ENCODE measurements at places on chromosomes 13 and 19.

DNA sequence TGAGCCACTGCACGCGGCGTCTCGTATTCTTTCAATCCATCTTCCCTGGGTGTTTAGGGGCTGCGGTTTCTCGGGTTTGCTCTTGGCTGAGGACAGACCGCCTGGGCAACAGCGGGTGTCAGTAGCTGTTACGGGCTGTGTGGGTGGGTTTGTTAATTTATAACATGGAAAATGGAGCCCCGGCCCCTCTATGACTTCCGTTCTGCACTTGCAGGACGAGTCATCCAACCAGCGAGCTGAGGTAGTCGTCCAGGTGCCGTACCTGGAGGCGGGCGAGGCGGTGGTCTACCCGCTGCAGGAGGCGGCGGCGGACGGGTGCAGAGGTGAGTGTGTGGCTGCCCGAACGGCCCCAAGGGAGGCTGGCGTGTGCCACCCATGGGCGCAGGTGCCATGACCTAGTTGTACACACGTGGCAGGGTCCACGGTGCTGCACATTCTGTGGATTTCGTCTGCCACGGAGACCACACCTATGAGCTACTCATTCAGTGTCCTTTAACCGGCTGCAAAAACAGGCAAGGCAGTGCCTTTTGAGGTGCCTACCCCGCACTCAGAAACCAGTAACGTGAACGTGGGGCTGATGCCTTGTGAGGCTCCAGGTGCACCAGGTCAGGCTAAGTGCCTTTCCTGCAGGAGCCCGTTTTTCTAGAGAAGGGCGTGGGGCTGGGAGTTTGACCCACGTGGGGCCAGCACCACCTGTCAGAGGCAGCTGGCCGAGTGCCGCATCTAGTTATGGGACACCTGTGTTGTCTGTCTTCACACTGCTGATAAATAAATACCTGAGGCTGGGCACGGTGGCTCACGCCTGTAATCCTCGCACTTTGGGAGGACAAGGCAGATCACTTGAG lies 10.9 kb downstream of the POLR2E start:
- DNase-seq: no peak

- no peak for DNase-seq
Measured at GRCh38 chr19:44848812-44849447, 2.8 kb downstream of the NECTIN2 start.

GRCh38 chr13:22690756-22691155 lies 490.0 kb upstream of the SGCG start:
- DNase-seq: no peak

DNA sequence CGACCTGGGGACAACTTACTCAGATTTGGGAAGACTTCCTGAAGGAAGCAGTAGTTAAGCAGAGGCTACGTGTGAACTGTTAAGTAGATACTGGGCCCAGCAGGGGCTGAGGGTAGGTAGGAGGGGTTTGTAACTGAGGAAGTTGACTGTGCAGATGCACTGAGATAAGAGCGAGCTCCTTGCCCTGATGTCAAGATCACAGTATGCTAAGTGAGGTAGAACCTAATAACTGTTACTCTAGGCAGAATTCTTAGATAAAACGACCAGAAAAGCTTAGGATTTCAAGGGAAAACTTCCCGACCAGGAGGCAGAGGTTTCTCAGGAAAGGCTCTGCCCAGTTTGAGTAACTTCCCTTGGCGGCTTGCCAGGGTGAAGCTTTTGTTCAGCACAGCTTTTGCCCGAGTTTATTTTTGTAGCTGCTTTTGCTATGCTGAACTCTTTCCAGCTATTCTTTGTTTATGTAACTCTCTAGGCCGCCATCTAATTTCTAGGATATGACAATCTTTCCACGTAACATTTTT lies 632.1 kb downstream of the DIAPH3 start:
- DNase-seq: peak; percentile 13

DNA sequence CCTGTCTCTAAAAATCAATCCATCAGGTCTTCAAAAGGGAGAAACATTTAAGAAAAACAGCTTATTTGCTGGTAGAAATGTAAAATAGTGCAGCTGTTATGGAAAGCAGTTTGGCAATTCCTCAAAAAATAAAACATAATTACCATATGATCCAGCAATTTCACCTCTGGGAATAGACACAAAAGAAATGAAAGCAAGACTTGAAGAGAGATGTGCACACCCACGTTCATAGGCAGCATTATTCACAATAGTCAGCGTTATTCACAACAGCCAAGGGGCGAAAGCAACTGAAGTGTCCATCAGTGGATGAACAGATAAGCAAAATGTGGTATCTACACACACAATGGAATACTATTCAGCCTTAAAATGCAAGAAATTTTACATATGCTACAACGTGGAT lies 45.1 kb upstream of the DOCK9 start:
- DNase-seq: no peak

GRCh38 chr19:43469160-43469480 lies 3.7 kb upstream of the LYPD3 start:
- DNase-seq: peak; percentile 60

GRCh38 chr13:75935805-75936204 lies 299.7 kb downstream of the LMO7 start:
- DNase-seq: no peak

DNA sequence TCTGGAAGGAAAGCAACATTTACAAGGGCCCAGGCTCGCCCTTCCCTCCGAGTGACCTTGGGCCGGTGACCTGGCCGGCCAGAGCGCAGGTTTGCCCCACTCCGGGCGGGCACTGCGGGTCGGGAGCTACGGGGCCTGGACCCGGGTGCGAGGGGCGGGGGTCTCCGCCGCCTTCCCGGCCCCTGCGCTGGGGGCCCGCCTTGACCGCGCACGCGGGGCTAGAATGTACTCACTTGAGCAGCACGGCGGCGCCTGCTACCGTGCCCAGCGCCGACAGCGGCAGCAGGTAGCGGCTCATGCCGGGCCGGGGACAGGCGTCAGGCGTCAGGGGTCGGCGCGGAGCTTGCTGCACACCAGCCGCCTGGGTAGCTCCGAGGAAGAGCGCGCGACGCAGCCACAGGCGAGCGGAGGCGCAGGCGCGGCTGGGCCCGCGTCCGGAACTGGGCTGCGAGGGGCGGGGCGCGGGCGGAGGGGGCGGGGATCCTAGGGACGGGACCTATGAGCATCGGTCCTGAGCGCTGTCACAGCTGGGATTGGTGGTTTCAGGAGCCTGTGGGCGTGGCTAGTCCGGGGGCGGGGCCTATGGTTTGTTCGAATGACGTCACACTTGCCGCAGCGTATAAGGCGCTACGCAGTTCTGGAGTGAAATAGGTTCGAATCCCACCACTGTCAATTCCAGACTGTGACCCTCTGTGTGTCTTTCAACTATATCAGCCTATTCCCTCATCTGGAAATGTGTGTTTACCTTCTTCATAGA lies at the start of gene RDH13:
RDH13 (minus strand) TSS at position 414 of the 757 bp plus-strand sequence; CDS start at position 298, 116 bp downstream.
- peak; percentile 97 for DNase-seq

- DNase-seq: no peak
Measured at GRCh38 chr13:100517135-100517534, 71.5 kb downstream of the GGACT start.

DNA sequence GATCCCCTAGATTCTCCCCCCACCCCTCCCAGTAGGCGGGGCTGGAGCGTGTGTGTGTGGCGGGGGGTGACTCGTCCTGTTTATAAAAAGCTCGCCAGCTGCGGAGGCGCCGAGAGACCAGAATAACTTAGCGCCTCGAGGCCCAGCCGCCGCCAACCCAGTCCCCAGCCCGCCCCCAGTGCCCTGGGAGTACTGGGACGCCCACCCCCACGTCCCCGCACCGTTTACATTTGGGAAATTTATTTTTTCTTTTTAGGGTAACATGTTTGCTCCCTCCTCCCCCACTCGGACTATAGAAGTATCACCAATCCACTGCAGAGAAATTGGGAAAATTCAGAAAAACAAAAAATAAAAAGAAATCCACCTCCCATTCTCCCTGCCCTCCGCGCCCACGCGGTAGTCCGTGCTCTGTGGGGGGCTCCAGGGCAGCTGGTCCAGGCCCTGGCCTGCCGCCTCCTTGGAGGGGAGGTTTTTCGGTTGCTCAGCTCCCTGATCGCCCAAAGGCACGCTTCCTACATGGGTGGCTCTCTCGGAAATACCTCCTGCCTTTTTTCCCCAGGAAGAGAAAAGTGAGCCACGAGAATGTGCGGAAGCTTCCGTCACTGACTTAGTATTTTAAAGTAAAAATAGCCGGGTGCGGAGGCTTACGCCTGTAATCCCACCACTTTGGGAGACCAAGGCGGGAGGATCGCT lies 1.5 kb upstream of the RAB3A start:
- peak; percentile 36 for DNase-seq

DNA sequence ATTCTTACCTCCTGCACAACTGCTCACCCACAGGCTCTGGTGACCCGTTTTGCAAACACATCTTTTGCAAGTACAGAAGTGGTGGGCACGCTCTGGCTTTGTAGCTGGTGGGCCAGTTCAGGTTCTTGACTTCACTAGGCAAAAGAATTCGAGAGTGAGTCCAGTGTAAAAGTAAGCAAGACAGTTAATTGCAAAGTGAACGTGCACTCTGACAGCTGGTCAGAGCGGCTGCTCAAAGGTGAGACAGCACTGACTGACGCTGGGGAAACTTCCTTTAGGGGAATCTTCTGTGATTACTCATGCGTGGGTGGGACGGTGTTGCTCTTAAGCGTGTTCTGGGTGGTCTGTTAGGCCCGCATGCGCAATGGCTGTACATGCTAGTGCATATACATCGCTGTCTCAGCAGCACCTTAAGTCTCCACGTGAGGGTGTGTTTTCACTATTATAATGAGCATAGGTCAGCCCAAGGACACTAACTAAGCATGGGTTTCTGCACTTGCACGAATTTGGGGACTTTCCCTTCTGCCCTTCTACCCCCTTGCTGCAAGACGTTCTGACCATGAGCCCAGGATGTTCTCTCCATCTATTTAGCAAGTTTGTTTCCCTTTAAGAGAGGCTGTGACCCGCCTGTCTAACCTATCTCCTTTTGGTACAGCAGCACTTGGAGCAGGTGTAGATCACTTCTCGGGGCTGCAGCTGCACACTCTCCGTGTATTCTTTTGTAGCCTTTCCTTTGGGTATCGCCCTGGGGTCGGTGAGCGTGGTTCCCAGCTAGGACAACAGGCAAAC lies 30.2 kb upstream of the CD33 start:
- DNase-seq: no peak

- no peak for DNase-seq
Measured at GRCh38 chr13:55517312-55517711, 1623.4 kb upstream of the PRR20A start.

All from CD4-positive, alpha-beta memory T cell (primary cell).